Fibroblast of skin of back (primary cell): ENCODE measurements at places on chromosomes 7 and 10.
A peak's percentile ranks its signal among the peaks of the same experiment; 100 is the strongest.

DNA sequence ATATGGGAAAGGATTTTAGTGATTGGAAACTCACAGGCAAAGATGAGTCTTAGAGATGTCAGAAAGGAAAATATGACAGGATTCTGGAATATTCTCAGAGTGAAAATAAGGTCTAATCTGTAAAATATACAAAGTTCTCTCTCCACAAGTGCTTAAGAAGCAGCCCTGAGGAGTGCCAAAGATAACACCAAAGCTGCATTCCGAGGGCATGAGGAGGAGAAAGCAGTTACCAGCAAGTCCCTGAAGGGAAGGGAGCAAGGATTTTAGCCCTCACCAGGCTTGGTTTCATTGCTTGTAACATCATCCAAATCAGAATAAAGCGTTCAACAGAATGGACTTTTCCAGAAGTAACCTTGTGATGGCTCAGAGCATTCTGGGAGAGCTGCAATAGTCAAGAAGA lies 31.4 kb upstream of the DLX6 start:
- DNase-seq, result peak; percentile 81

GRCh38 chr7:17239683-17240521 lies 58.5 kb upstream of the AHR start:
- peak; percentile 82 for DNase-seq

GRCh38 chr7:64602518-64602917 lies 39.6 kb upstream of the ZNF680 start:
- peak; percentile 18 for DNase-seq

- DNase-seq, result no peak
Measured at GRCh38 chr7:94973844-94974243, 66.5 kb downstream of the PPP1R9A start.

DNA sequence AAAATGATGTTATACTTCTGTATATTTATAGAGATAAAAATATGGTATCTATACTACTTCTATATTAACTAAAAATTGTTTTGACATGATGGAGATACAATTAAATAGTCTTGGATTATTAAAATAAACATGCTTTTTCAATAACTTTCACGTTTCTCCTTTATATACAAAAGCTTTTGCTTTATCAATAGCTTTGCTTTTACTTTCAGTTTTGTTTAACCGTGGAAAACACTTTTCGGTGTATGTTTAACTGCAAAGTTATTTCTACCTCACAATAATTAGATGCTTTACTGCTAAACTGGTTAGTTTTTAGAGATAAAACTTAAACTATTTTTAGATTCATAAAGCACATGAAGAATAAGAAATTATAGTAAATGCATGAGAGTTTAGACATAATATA lies 432.1 kb upstream of the PCDH15 start:
- no peak for DNase-seq

DNA sequence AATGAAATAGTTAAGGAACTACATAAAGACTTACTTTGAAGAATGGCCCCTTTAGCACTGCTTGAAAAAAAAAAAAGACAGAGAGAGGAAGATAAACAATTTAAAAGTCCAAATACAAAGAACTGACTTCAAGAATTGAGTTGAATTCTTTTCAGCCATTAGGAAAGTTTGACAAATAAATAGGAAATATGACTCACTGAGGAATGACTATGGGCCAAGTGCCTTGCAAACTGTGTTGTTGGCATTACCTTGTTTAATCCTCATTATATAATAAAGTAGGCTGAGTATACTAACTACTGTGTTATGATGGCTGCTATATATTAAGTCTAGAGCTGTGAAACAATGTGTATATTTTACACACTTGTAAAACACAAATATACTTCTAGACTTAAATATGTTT lies 151.1 kb downstream of the ELMO1 start:
- DNase-seq, result no peak

DNA sequence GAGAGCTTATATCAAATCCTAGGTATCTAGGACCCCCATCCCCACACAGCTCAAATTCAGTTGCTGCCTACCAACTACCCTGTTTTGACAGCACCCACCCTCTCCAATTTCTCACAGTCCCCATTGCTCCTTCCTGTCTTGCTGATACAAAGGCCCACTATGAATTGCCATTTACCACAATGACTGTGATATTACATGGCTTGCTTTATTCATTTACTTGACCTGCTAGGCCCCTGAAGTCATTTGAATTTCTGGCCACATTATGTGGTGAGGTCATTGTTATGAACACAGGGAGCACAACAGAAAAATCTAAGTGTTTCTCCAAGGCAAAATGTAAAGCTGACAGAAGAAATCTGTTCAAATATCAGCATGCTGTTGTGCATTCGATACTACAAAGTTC lies 101.4 kb downstream of the PPP1R17 start:
- peak; percentile 11 for DNase-seq

GRCh38 chr7:60706-61105 lies 131.7 kb upstream of the FAM20C start:
- no peak for DNase-seq

DNA sequence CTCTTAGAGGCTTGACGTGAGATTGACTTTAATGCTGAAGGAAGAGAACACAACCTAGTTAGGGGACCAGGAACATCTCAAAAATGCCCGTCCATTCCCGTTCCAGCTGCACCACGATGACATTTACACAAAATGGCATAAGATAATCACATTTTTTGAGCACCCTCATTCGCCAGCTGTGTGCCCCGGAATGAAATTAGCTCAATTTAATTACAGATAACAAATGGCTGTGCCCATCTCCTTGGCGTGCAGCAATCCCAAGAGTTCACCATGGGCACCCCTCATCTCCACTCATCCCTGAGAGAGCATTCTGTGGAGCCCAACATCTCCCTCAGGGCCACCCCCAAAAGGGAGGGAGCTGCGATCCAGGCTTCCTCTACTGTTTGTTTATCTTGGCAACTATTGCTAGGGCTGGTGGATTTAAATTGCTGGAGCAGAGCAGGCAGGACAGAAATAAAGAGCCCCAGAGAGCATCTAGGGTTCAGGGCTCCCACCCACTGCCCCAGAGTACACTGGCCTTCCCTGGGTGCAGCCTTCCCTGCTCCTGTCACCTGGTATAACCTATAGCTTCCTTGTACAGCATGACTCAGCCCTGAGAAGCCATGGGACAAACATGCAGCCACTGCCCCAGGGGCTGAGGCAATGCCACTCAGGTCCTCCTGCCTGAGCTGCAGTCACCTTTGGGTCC lies 263.5 kb downstream of the ZEB1 start:
- DNase-seq, result peak; percentile 23

GRCh38 chr7:20735346-20736065 lies 51.2 kb downstream of the SP8 start:
- no peak for DNase-seq

DNA sequence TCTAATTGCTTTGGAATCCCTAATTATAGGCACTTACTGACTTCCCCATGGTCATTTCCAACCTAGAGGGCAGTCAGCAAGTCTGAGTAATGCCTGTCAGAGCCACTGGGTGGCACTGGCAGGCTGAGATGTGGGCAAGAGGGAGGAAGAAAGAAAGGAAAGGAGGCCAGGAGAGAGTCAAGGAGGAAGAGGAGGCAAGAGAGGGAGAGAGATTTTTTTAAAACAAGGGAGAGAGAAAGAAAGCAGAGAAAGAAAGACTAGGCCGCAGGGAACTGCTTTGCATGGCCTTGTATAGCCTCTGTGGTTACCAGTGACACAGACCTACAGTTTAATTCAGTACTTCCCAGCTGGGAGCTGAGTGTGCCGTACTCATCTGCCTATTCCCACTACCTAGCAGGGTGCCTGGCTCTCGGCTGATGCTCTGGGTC lies 210.4 kb upstream of the ADO start:
- peak; percentile 70 for DNase-seq

DNA sequence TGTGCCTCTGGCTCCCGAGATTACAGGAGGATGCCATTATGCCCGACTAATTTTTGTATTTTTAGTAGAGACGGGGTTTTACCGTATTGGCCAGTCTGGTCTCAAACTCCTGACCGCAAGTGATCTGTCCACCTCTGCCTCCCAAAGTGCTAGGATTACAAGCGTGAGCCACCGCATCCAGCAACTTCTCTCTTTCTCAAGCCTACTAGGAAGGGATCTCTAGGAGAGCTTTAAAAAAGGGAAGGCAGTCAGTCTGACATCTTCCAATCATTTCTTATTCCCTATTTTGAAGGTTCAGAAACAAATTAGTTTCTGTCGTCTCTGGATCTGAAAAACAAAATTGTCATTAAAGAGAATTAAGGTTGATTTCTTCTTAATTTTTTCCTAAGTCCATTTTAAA lies 2.5 kb upstream of the TMEM26 start:
- DNase-seq, result no peak

DNA sequence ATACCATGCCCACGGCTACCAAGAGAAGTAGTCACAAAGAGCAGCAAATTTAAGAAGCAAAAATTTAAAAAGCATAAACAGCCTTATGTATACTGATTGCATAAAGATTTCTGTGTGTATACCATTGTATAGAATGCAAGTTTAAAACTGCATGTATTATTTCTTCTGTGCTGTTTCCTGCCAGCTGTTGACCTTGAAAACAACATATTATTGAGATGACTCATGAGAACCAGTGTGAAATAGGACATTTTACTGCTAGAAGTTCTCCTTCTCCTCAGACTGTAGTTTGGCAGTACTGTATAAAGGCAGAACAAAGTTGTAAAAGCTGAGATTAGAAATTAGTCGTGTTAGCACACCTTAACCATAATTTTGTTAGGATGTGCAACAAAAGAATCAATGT lies 42.3 kb upstream of the SGCE start:
- peak; percentile 86 for DNase-seq

DNA sequence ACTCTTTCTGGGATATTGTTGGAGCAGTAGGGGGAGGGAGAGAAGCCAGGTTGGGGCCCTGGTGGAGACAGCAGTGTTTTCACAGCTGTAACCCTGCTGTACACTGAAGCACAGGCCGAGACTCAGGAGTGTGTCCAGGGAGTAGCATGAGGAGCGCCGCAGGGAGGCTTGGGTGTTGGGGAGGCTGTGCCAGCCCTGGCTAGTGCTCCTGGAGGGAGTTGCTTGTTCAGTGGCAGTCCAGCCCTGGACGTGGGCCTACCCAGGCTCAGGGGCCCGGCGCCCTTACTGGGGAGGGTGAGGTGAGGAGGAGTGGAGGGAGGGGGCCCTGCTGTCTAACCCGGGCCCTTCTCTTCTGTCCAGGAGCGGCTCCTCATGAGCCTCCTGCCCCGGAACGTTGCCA lies 35.9 kb downstream of the ADCY1 start:
- DNase-seq, result no peak

- peak; percentile 71 for DNase-seq
Measured at GRCh38 chr7:2523941-2524807, 4.6 kb downstream of the LFNG start.
